Activated CD4-positive, alpha-beta T cell treated with anti-CD3 and anti-CD28 coated beads for 36 hours (primary cell): ENCODE measurements at places on chromosomes 3 and 15.

DNA sequence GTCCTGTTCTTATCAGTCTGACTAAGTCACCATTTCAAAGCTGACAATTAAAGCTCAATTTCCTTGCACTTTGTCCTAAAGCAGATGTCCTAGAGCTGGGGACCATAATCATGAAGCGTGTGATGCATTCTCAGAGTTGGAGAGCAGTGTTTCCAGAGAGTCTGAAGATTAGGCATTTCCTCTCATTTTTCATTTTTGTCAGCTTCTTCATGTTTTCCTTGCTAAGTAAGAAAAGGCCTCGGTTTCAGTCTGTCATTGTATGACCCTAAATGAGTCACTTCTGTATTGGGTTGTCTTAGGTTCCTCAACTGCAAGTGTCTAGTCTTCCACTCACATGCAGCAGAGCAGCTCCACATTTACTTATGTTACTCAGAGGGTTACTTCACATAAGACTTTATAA, 257.2 kb upstream of the TPRG1 start:
- peak; percentile 42 for DNase-seq

DNA sequence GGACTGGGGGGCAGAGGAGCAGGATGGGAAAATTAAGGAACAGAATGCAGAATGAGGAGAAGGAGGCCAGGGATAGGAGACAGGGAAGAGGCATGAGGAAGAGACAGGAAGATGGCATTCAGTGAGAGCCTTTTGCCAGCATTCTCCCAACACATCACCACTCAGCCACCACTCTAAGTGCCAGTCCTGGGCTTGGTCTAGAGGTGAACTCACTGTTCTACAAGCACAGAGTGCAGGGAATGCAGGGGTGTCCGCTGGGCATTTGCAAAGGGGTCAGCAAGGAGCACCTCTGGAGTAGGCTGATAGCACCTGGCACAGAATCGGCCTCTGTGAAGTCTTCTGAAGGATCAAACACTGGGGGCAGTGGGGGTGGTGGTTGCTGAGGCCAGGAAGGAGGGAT, 14.6 kb upstream of the IGDCC3 start:
- no peak for DNase-seq

DNA sequence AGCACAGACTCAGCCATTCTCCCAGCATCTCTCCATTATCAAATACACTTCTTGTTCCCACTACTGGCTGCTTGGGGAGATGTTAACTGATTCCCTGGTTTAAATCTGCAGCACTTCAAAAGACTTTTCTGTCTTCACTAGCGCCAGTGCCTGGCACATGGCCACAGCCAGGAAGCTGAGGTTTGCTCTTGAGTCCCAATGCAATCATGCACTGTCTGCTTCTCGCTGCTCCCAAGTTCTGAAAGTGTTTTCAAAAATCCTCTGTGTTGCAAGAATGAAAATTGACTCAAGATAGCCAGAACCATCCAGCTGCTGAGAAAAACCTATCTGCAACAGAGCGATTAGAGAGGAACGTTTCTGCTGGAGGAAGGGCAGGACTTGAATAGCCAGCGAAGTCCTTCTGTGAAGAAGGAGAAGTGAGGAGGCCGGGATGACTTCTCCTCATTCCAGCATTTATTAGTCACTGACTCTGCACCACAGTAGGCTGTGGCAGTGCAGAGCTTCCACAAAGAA, 358.4 kb upstream of the NR2F2 start:
- DNase-seq = no peak

DNA sequence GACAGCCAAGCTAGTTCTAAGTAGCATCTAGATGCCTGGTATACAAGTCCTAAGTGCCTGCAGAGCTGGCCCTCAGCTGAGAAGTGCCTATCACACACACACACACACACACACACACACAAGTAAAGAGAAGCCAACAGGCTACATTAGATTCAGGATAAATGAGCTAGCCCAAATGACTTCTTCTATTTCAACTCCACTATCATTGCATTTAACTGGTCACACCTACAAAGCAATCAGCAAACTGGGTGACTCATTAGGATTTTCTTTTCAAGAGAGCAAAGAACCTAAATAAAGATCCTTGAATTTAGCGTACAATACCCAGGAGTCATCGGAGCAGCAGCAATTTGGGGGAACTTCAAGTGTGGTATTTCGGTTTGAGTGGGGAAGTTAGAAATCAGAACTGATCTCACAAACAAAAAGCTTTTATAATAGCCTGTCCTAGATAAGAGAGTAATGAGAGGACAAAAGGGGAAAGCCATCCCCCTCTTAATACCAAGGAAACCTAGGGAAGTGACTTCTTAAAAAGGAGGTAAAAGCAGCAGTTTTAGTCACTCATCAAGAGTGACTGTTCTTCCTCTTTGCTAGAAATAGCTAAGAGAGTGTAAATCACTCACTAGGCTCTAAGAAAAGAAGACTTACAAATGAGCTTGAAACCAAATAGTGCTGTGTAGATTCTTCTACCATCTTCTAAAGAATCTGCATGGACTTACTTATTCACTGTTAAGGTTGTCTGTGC, 112.7 kb downstream of the TNIK start:
- no peak for DNase-seq

DNA sequence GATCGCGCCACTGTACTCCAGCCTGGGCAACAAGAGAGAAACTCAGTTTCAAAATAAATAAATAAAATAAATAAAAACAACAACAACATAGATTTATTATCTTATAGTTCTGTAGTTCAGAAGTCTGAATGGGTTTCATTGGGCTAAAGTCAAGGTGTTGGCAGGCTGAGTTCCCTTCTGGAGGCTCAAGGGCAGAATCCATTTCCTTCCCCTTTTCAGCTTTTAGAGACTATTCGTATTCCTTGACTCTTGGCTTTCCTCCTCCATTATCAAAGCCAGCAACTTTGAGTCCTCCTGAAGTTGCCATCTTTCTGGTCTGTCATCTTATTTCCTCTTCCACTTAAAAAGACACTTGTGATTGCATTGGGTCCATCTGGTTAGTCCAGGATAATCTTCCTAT, 12.1 kb downstream of the BLM start:
- no peak for DNase-seq

- DNase-seq = peak; percentile 91
These were observed 15.9 kb downstream of the RPLP1 start for GRCh38 chr15:69468241-69469121.

DNA sequence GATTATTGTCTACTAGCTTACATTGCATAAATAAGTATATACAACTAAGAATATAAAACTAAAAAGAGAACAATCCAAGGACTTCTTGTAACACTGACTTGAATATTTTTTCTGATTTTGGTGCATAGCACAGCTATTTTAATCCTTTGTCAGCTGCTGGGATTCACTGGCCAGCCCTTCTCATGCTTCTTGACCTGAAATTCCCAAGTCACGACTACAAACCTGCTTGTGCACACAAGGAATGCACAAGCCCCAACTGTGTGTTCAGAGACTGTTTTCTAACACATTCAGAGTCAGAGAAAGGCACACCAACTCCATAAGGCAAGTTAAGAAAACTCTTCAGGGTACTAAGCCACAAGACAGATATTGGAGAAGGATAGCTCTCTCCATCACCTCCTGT, 80.9 kb downstream of the TNIK start:
- DNase-seq = no peak

DNA sequence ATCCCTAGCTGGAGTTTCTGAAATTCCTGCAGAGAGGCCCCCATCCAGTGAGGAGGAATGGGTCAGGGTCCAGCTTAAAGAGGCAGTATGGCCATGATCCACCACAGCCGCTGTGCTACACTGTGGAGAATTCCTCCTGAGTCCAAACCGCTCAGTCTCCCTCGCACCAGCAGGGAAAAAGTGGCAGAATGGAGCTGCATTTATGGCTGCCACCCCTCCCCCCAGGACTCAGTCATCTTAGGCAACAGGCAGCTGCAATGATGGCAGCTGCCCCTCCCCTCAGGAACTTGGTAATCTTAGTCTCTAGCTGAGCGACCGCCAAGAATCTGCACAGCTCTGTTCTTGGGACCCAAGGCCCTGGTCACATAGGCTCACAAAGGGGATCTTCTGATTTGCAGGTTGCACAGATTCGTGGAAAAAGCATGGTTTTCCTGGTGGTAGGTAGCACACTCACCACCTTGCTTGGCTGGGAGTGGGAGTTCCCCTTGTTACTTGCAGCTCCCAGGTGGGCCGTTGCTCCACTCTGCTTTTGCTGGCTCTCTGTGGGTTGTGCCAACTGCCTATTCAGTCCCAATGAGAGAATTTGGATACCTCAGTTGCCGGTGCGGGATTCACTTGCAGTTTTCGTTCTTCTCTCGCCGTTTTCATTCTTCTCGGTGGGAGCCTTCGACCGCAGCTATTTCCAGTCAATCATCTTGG, 204.1 kb downstream of the STXBP5L start:
- DNase-seq = no peak

- no peak for DNase-seq
These were observed 129.8 kb downstream of the OSBPL10 start for GRCh38 chr3:31851278-31851677.

DNA sequence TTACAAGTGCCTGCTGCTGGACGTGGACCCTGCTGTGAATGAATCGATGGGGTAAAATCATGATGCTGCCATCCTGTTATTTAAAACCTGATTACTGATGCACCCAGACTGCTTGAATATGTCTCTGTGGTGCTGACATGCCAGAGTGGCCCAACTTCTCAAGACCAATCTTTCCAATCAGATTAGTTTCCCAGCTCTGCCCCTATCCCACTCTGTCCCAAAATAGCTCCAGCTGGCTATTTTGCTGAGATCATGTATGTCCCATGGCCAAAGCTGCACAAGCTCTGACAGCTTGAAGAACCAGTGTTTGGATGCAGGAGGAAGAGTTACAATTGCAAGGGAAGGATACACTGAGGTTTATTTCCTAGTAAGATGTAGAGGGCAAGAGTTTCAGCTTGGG, 153.6 kb downstream of the TMEM108 start:
- no peak for DNase-seq

GRCh38 chr3:66816090-66816761, 181.9 kb upstream of the KBTBD8 start:
- no peak for DNase-seq

DNA sequence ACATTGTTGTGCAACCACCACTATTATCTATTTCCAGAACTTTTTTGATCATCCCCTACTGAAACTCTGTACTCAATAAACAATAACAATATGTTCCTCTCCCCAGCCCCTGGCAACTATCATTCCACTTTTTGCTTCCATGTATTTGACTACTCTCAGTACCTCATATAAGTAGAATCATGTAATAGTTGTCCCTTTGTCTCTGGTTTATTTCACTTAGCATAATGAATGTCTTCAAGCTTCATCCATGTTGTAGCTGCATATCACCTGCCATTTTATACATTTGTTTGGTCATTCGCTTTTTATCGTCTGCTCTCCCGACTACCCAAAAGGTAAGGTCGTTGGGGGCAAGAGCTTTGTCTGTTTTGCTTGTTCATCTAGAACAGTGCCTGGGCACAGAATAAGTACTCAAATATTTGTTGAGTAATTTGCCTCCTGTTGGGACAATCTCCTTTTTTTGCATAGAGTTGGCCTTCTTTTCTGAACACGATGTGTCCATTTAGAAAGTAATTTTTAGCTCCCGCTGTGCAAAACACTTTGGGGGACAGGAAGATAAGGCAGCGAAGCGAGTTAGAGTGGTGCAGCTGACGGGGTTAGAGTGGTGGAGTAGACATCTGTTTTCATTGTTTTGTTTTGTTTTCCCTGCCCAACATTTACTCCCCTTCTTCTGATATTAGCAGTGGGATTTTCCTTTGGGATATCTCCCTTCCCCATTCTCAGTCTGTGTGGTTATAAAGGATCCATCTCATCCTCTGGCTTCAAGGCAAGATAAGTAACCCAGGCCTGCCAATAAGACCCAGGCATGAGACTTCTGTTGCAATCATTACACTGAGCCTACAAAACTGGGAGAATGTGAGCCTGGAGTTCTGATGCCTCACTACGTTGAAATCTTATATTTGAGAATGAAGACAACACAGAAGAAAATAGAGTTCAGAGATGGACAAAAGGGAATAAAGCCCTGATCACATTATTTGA, 83.4 kb upstream of the RNU6-1 start:
- no peak for DNase-seq

DNA sequence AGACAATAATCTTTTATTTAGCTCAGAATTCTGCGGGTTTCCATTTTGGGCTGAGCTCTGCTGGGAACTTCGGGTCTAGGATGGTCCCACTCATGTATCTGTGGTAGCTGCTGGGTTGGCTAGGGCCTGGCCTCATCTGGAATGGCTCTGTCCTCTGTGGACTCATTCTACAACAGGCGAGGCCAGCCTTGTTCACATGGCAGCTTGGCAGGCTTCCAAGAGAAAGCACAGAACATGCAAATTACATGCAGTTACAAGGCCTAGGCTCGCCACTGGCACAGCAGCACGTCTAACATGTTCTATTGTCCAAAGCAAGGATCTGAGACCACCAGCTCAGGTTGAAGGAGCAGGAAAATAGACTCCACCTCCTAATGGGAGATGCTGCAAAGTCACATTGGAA, 431.4 kb downstream of the PDCD6IP start:
- DNase-seq = no peak

DNA sequence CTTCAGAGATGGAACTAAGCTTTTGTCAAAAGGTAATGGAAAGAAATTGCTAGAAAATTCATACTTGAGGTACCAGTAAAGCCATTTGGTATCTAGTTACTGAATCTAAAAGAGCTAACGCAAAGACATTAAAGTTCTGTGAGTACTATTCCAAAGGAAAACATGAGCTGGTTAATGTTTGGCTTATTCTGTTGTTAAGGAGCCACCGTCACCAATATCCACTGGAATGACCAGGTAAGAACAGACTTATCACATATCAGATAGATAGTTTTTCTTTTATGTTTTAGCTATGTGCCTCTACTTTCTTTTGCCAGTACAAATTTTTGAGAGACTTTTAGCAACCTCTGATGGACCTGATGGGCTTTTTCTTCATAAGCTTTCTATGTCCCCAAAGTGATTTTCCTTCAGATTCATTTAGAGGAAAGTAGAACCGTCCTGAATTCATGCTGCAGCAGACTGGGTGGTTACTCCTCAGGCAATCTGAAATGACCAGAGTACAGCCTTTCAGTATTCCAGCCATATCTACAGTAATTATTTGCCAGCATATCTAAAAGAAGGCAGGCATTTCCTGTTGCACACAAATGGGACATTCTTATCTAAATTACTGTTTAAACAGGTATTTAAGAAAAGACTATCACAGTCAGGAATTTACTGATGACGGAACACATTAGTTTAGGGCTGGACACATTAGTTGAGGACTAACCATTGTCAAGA, 274.1 kb downstream of the MECOM start:
- no peak for DNase-seq
